Activated naive CD8-positive, alpha-beta T cell treated with anti-CD3 and anti-CD28 coated beads, Interleukin-2, amount 10 ng/mL, durations not matched to agents 7 days and 5 days (primary cell): ENCODE measurements at places on chromosomes 1 and 21. TPM values are rescaled to one million over a fixed set of nuclear protein-coding genes. Genes with fewer than 3 reads are reported as not detected.
A peak's percentile ranks its signal among the peaks of the same experiment; 100 is the strongest.

Gene AMPD1
- not detected for total RNA-seq

DNA sequence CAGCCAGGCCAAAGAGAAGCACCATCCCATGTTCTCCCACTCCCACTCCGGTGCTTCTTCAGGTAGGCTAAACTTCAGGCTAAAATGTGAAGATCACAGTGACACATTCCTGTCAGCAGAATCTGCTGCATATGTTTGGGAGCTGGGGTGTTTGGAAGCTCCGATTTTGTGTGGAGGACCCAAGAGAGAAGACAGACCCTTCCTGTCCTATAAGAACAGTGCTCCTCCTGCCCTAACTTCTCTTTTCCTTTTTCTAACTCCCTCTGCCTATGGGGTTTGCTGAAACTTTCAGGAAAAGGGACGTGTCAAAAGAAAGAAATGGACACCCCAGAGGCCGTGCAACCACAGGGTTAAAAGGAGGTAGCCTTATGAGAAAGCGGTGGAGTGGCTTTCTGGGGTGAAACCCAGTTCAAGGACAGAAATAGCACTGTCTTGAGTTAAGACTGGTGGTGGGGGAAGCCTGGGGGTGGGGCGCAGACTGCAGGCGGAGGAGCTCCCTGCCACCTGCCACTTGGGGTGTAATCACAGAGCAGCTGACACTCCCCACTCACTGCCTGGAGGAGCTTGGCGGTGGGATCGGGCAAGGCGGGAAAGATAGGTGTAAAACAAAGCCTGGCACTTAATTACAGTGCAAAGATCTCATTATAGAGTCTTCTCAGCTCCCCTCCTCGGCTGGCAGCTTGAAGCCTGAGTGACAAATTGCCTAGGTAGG lies 645 bp upstream of the TLR5 start:
- H3K27me3 ChIP-seq = peaks cover 6% of the 10 kb centered on the region
- H3K27ac ChIP-seq = peak overlapping the region; percentile 58
- peak overlapping the region; percentile 71 for H3K4me3 ChIP-seq
- DNase-seq = peak; percentile 35

DNA sequence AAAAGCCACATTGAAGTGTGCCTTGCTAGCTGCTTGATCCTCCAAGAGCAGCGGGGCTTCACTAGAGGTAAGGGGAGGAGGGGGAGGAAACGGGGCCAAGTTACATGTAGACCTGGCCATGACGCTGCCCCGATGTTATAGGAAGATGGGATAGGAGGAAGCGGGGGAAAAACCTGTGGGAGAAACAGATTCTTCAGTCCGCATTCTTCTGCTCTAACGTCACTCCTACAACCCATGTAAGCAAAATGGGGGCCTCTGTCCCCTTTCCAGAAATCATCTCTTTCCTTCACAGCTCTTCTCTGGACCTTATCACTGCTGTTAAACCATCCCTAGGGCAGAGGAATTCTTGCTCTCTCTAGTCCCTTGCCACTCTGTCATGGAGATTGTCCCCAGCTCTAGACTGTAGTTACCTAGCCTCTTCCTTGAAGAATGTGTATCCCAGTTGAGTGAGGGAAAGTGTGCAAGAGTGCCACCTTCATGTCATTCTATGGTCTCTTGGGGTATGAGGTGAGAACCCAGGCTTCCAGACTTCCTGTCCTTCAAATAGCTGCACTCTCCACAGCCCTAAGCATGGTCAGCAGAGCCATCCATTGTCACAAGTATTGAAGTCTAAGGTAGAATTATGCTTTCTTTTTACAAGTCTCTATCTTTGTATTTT lies 11.4 kb downstream of the PLEKHO1 start:
- H3K36me3 ChIP-seq = peaks cover 37% of the 10 kb centered on the region
- H3K27ac ChIP-seq = peak overlapping the region; percentile 53
- peak overlapping the region; percentile 22 for H3K4me3 ChIP-seq

Gene C1orf53
- total RNA-seq = not detected

Gene MEGF6
- total RNA-seq = 56.6 TPM

DNA sequence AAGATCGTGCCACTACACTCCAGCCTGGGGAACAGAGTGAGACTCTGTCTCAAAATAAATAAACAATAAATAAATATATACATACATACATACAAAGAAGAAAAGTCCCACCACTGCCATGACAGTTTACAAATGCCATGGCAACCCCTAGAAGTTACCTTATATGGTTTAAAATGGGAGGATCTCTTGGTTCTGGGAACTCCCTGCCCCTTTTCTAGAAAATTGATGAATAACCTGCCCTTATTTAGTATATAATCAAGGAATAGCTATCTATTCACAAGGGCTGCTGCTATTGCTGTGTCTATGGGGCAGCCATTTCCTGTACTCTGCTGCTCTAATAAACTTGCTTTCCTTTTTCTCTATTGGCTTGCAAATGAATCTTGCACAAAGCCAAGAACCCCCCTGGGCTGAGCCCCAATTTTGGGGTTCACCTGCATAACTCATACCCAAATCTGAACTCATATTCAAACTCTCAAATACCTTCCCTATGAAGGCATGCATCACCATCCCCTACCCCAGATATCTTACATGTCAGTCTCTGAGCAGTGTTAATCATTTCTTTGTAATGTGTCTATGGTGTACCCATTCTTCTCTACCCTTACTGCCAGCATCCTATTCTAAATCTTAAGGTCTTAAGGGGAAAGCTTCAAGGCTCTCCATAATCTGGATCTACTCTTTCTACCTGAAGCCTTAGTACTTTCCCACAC lies 9.0 kb downstream of the GON4L start:
- no peaks in the 10 kb centered on the region for H3K27me3 ChIP-seq
- H3K27ac ChIP-seq = peak overlapping the region; percentile 88
- peak overlapping the region; percentile 32 for H3K4me3 ChIP-seq
- no peak for DNase-seq
- H3K36me3 ChIP-seq = peaks cover 56% of the 10 kb centered on the region

DNA sequence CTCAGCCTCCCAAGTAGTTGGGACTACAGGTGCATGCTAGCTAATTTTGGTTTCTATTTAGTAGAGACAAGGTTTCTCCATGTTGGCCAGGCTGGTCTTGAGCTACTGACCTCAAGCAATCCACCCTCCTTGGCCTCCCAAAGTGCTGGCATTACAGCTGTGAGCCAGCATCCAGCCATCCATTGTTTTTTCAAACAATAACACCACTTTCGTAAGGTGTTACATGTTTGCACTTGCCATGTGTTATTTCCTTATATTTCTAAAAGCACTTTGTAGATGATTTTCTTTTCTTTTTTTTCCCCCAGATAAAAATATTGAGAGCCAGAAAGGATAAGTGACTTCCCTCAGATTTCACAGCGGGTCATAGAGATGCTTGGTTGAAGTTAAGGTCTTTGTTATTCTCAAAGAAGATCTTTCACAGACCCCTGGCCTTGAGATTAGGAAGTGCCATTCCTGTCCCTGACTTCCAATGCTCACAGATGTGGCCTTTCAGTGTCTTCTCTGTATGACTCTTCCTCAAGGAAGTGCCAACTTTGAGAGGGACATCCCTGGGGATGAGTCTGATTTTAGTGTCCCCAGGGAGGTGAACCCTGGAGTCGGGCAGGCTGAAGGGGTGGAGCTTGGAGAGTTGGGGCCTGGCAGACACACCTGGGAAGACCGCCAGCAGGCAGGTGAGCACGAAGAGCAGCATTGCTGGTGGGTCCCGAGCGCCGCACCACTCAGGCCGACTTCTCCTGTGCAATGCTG lies 6.3 kb downstream of the PIGR start:
- H3K27ac ChIP-seq = no peak overlapping the region
- H3K27me3 ChIP-seq = peaks cover 12% of the 10 kb centered on the region
- no peak for DNase-seq
- no peaks in the 10 kb centered on the region for H3K36me3 ChIP-seq
- H3K4me1 ChIP-seq = peaks cover 5% of the 10 kb centered on the region

GRCh38 chr1:235995511-235995910 lies 69.4 kb downstream of the NID1 start:
- no peak for DNase-seq
- H3K4me1 ChIP-seq = peaks cover 30% of the 10 kb centered on the region
- no peak overlapping the region for H3K4me3 ChIP-seq
- H3K36me3 ChIP-seq = peaks cover 1% of the 10 kb centered on the region
- peaks cover 2% of the 10 kb centered on the region for H3K27me3 ChIP-seq
- no peak overlapping the region for H3K27ac ChIP-seq

DNA sequence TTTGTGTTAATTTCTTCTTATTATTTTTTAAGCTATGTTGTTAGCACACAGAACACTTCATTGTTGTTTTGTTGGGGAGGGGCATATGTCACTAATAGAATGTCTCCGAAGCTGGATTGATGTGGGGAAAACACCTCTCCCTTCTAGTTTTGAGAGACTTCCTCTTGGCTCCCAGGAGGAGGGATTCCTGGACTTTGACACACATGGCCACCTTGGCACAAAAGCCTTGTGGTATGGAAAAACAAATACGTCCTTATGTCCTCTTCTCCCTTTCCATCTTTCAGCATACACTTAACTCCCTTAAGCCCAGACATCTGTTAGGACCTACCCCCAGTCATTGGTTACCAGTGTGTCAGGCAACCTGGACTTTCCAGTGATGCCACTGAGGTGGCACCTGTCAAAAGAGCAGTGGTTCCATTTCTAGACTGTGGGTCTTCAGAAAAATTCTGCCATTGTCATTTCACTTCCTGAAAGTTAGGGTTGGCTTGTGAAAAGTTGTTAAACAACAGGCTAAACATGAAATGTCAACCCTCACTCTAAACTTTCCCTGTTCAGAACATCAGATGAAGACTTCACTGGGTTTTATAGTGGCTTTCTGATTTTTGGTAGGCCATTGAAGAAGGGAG lies 12.5 kb upstream of the ABCB10 start:
- no peaks in the 10 kb centered on the region for H3K36me3 ChIP-seq
- H3K27ac ChIP-seq = no peak overlapping the region
- DNase-seq = no peak
- no peak overlapping the region for H3K4me3 ChIP-seq
- H3K4me1 ChIP-seq = no peaks in the 10 kb centered on the region

DNA sequence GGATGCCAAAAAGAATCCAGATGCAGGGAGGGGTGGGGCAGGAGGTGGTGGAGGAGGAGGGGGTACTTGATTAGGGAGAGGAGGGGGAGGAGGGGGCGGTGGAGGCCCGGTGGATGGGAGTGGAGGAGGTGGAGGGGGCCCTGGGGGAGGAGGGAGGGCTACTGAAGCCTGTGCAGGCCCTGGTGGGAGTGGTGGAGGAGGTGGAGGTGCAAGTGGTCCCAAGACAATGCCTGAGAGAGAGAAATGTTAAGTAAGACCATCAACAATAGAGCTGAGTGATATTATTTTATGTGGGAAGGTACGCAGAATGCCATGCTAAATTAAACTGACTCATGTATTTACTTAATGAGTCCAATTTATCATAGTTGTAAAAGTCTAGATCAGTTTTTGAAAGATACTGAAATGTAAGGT lies 86.8 kb upstream of the LBR start:
- peaks cover 7% of the 10 kb centered on the region for H3K27me3 ChIP-seq
- no peak overlapping the region for H3K4me3 ChIP-seq
- no peaks in the 10 kb centered on the region for H3K36me3 ChIP-seq
- no peak overlapping the region for H3K27ac ChIP-seq
- H3K4me1 ChIP-seq = peaks cover under 1% of the 10 kb centered on the region
- DNase-seq = no peak

Gene LCE1E
- not detected for total RNA-seq

- no peak overlapping the region for H3K4me3 ChIP-seq
- DNase-seq = no peak
- peaks cover 1% of the 10 kb centered on the region for H3K36me3 ChIP-seq
These were observed 35.2 kb downstream of the HIVEP3 start for GRCh38 chr1:41883507-41883906.

Gene KLHL20
- 27.7 TPM for total RNA-seq

Gene TMEM269
- 0.48 TPM for total RNA-seq

Gene KIRREL1
- not detected for total RNA-seq

DNA sequence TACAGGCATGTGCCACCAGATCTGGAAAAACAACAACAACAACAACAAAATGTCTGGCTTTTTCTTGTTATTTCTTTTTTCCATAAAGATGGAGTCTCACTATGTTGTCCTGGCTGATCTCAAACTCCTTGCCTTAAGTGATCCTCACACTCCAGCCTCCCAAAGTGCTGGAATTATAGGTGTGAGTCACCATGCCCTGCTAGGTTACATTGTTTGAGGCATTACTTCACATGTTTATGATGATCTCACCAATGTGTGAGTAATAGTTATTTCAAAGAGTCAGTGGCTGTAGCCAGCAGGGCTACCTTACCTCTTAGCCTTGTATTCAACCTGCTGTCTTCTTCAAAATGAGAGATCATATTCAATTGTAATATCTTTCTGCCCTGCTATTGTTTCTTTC lies 445.7 kb downstream of the AMY1C start:
- no peak for DNase-seq
- no peaks in the 10 kb centered on the region for H3K27me3 ChIP-seq
- H3K4me1 ChIP-seq = no peaks in the 10 kb centered on the region
- no peak overlapping the region for H3K4me3 ChIP-seq
- H3K27ac ChIP-seq = no peak overlapping the region

DNA sequence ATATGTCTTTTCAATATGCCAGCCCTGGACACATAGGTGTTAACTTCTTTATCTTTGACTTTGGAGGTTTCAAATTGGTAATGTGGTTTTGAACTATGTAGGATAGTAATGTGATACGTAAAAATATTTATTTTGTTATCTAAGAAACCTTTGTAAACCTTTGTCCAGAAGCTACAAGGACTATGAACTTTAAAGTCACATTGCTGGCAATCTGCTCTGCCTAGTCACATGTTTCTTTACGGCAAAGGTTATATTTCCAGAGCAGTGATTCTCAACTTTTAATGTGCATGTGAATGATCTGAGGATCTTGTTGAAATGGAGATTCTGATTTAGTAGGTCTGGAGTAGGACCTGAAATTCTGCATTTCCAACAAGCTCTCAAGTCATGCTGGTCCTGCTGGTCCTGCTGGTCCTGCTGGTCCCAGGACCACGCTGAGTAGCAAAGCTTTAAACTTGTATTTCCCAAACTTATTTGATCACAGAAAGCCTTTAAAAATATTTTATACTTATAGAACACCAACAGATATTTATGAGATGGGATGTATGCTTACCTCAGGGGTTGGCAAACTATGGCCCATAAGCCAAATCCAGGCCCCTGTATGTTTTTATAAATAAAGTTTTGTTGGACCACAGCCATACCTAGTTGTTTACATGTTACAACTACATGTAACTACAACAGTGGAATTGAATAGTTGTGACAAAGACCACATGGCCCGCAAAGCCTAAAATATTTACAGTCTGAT lies 57.9 kb upstream of the QSOX1 start:
- no peak overlapping the region for H3K4me3 ChIP-seq
- no peak for DNase-seq
- H3K27ac ChIP-seq = no peak overlapping the region
- peaks cover 14% of the 10 kb centered on the region for H3K4me1 ChIP-seq
- H3K27me3 ChIP-seq = no peaks in the 10 kb centered on the region
